Adipocyte (in vitro differentiated cells): ENCODE measurements at places on chromosomes 1 and 21.

DNA sequence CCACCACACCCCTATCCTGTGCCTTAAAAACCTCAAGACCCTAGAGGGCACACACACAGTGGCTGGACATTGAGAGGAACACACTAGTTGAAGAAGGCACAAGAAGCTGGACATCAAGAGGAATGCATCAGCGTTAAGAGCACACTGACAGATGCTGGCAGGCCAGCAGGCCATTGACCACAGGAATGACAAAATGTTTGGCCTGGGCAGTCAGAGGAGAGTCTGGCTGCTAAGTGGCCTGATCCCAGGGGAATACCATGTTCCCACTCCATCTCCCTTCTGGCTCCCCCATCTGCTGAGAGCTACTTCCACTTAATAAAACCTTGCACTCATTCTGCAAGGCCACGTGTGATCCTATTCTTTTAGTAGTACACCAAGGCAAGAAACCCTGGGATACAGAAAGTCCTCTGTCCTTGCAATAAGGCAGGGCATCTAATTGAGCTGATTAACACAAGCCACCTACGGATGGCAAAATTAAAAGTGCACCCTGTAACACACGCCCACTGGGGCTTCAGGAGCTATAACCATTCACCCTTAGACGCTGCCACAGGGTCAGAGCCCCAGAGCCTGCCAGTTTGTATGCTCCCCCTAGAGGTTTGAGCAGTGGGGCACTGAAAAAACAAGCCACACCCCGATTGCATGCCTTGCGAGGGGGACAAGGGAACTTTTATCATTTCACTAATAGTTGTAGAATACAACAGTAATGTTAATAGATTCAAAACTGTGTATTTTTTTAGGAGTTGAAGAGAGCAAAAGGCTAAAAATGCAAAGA, 1216.1 kb upstream of the NCAM2 start:
- no peak for DNase-seq

DNA sequence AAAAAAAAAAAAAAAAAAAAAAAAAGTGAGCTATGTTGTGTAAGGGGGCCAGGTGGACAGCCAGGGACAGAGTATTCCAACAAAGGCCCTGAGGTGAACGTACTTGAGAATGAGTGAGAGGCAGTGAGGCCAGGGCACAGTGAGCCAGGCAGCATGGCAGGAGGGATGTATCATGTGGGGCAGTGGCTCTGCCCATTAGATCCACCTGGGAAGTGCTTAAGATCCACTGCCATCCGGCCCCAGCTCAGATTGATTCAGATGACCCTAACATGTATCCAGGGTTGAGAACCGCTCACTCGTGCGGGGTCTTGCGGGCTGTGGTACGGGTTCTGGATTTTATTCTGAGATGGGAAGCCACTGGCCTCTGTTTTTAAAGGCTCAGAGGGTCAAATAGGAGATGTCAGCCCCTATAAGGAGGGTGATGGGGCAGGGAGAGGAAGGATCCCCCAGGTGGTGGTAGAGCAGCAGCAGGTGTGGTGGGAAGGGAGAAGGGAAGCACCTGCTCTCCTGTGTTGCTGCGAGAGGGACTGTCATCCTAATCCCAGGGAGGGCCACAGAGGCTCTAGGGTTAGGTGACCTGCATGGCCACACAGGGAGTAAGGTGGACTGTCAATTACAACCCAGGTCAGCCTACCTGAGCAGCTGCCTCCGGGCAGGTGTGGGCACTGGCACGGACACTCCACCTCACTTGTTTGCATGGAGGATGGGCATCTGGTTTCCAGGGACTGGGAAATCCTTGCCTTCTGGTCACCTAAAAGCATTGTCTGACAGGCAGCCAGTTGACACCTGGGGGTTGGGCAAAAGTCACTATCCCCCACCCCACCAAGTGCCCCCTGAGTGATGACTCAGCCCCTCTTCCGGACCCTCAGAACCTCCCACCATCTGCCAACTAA, 31.6 kb downstream of the CDK18 start:
- no peak for DNase-seq

- peak; percentile 56 for DNase-seq
Observed at GRCh38 chr1:95084317-95085176, 11.8 kb upstream of the ALG14 start.

- peak; percentile 57 for DNase-seq
Observed at GRCh38 chr1:213251972-213252371, 200.9 kb downstream of the RPS6KC1 start.

DNA sequence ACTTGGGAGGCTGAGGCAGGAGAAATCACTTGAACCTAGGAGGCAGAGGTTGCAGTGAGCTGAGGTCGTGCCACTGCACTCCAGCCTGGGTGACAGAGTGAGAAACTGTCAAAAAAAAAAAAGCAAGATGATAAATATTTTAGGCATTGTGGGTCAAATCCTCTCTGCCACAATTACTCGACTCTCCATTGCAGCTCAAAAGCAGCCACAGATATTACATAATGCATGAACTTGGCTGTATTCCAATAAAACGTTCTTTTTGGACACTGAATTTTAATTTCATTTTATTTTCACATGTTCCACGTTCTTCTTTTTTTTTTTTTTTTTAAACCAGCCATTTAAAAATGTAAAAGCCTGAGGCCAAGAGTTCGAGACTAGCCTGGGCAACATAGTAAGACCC, 69.4 kb downstream of the TCP10L start:
- peak; percentile 42 for DNase-seq

DNA sequence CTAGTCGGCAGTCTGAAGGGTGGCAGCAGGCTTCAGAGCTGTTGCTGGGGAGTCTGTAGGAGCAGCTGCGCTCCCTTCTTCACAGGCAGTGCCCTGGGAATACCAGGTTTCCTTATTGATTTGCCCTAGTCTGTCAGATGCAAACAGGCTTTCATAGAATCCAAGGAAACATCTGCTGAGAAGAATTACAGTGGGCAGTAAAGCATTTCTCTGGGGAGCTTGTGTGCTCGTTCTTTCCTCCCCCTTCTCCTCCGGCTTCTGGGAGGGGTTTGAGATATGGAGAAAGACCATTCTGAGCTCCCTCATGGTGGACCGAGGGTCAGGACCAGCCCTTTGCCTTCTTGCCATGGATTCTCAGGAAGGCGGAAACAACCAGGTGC, 25.4 kb upstream of the PARP1 start:
- DNase-seq, result no peak

DNA sequence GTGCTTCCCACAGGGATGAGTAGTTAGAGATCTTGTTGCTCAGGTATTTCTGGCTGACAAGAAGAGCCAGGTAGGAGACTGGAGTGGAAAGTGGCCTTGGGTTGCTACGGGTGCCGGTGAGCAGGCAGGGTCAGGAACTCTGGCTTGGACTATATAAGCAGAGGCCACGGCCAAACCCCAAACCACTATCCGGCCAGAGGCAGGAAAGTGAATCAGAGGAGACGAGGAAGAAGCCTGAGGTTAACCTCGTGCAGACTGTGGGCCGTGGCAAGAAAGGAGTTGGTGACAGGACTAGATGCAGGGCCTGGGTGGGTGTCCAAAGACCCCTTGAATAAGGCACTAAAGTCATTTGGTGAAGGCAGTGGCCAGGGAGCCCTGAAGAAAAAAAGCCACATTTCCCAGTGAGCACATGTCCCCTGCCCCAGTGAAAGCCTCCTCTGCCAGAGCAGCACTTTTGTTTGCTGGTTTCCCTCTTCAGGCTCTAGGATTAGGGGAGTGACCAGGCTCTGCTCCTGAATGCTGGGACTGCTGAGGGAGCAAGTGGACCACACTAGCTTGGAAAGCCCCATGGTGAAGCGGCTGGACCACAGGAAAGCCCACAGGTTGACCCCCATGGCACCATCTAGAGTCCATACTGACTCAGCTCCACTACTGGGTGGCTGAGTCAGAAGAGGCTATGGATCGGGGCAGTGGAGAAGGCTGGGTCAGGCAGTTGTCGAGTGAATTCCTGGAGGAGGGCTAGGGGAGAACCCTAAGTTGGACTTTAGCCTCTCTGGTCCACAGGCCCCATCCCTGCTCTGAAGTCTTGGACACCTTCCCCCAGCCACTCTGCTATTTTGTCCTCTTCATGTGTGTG, 23.4 kb downstream of the CSF1 start:
- DNase-seq, result peak; percentile 37

GRCh38 chr1:14034506-14034905, 334.5 kb downstream of the PRDM2 start:
- DNase-seq, result no peak

- no peak for DNase-seq
Observed at GRCh38 chr21:41970106-41970391, 16.2 kb upstream of the C2CD2 start.

DNA sequence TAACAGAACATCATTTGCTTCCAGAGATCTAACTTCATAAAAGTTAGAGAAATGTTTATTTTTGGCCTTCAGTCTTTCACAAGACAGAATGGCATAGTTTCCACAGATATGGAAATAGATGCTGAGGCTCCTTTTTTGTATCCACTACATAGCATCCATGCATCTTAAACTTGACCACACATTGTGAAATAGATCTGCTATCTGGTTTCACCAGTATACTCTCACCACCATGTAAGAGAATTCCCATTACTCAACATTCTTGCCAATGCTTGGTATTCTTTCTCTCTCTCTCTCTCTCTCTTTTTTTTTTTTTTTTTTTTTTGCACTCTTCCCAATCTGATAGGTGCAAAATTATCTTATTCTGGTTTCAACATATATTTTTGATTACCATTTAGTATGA, 52.1 kb upstream of the PRMT6 start:
- peak; percentile 40 for DNase-seq

DNA sequence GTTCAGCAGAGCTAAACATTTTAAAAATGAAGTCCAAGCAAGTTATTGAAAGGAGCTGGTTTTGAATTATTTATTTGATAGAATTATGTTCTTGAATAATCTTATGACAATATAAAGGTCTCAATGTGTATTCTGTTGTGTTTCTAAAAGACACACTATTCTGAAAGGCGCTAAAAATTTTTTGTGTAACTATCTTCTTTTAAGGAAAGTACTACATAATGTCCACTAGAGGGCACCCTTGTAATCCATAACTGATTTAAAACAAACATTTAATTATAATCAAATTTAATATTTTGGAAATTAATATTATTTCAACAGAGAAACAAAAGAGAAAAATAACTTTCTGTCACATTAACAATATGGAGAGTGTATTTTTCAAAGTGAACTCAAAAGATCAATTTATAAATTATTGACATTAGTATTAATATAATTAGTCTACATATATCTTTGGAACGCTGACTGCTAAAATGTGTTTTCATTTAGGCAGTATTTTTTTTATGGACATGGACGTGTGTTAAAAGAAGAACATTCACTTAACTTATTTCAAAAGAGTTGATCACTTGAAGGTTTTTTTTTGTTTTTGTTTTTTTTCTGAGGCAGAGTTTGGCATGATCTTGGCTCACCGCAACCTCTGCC, 248.4 kb downstream of the DENND1B start:
- peak; percentile 85 for DNase-seq

DNA sequence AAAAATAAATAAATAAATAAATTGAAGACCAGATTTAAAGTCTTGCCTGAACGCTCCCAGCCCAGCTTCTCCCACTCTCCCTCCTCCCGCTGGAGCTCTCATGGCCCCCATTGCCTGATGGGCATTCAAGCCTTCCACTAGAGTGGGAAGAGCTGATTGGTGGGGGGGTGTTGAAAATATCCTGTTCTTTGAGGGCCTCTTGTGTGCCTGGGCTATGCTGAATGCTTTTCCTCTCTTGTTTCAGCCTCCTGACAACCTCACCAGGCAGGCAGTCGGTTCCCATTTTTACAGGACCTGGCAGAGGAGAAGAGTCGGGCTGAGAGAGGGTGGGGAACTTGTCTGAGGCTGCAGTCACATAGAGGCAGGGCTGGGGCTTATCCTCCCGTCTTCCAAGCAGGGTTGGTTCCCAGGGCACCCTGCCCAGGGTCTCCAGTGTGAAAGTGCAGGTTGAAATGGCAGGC, 59.2 kb upstream of the SSBP3 start:
- no peak for DNase-seq

GRCh38 chr1:8698937-8699447, 118.4 kb downstream of the RERE start:
- no peak for DNase-seq

- DNase-seq, result no peak
Observed at GRCh38 chr1:234600418-234601281, 9.3 kb downstream of the IRF2BP2 start.

GRCh38 chr1:201178718-201179117, 11.9 kb upstream of the IGFN1 start:
- DNase-seq, result no peak

- DNase-seq, result no peak
Observed at GRCh38 chr1:230274254-230274653, 151.9 kb downstream of the PGBD5 start.

GRCh38 chr1:28971980-28972771, 57.8 kb downstream of the EPB41 start:
- DNase-seq, result peak; percentile 79

- DNase-seq, result no peak
Observed at GRCh38 chr1:238648296-238648695, 738.1 kb upstream of the CHRM3 start.

DNA sequence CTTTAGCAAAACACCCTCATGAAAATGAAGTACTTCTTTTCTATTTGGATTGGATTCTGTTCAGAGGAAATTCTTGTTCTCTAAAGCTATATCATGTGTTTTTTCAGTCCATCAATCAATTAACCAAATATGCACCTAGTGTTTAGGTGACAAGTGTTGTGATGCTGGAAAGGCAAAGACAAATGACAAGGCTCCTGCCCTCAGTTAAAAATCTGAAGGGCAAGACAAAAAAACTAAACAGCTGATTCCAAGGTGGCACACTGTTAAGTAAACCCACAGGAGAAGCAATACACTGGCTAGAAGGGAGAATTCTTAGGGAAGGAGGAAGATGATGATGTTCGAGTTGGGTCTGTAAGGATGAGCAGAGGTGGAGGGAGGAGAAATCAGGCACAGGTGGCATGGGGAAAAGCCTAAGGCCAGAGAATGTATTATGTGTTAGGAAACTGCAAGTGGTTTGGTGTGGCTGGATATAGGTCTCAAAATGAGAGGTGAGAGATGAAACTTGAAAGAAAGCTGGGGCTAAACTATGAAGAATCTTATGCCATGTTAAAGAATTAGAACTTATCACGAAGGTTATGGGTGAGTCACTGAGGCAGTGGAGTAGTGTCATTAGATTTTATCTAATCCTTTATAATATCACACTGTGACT, 51.8 kb upstream of the GFI1 start:
- DNase-seq, result no peak

DNA sequence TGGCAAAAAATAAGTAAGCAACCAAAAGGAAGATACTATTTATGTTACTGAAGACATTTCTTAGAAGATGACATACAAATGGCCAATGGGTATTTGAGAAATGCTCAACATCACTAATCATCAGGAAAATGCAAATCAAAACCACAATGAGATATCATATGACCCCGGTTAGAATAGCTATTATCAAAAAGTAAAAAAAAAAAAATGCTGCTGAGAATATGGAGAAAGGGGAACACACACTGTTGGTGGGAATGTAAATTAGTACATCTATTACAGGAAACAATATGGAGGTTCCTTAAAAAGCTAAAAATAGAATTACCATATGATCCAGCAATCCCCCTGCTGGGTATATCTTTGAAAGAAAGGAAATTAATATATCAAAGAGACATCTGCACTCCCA, 34.3 kb upstream of the CREG1 start:
- DNase-seq, result no peak
